ENCODE measurements at places on chromosomes 4 and X.

- no peak for DNase-seq
Measured at GRCh38 chrX:107716816-107717700, 58.5 kb downstream of the TSC22D3 start.

DNA sequence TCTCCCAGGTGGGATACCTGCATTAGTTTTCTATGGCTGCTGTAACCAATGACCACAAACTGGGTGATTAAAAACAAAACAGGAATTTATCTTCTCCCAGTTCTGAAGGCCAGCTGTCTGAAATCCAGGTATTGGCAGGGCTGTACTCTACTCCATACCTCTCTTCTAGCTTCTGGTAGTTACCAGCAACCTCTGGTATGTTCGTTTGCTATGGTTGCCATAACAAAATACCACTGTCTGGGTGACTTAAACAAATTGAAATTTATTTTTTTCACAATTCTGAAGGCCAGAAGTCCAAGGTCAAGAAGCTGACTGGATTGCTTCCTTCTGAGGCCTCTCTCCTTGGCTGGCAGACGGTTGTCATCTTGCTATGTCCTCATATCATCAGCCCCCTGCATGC is 642.1 kb upstream of the TENM3 start:
- no peak for DNase-seq

DNA sequence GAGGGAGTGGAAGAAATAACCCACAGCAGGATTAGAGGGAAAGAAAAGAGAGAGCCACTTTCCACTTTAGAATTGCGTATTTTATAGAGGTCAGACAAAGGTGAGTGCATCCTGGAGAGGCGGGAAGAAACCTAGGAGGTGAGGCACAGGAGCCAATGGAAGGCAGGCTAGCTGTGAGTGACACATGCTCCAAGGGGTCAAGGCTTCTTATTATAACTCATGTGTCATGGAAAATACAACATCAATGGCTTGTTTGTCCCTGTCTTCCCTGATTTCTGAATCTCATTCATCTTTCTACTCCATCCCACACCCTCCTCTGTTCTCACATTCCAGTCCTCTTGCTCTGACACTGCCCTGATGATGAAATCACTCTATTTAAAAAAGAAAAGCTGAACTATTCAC is 14.4 kb downstream of the ANXA3 start:
- DNase-seq: no peak

DNA sequence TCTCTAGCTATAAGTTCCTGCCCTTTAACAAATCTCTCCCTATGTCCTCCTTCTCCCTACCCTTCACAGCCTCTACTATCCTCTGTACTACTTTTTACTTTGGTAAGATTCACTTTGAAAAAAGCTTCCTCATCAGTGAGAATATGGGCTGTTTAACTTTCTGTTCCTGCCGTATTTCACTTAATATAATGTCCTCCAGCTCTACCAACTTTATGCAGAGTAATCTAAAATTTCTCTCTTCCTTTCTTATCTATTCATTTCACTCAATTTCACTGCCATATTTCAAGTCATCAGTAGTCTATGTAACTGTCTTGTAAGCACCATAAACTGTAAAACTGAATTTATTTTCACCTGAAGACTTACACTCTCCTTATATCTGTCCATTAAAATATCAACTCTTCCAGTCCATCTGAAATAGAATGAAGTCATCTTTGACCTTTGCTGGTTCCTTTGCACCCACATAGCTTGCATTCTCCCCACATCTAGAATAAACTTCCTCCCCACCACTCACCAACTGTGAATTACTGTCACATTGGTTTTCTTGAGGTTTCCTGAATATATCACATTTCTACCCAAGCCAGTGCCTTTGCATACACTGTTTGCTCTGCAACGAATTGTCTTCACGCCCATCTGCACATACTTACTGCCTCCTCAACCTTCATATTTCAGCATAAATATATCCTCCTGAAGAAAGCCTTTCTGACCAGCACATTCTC is 54.6 kb downstream of the ARAP2 start:
- no peak for DNase-seq

- no peak for DNase-seq
Measured at GRCh38 chr4:76578002-76578560, 143.1 kb downstream of the SHROOM3 start.

DNA sequence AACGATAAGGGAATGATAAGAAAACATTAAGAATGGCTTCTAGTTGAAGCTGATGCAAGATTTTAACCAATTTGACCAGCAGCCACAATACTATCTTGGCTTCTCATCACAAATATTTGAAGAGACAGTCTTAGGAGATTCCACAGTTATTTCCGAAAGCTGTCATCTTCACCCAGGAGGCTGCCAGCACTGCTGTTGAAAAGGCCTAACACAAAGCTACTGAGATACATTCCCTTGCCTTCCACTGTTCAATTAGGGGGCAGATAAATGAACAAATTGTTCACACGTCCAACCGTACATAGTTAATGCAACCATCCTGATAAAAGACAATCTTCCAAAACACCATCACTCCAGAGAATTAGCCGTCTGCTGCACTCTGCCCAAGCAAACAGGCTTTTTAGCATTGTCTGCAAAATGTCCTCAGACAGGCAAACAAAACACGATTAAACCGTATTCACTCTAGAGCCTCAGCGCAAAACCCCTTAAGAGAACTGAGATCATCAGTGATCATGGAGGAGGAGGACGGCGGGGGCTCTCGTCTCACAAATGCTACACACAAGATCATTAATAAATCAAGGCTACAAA is 189.8 kb upstream of the PSAPL1 start:
- DNase-seq: no peak

DNA sequence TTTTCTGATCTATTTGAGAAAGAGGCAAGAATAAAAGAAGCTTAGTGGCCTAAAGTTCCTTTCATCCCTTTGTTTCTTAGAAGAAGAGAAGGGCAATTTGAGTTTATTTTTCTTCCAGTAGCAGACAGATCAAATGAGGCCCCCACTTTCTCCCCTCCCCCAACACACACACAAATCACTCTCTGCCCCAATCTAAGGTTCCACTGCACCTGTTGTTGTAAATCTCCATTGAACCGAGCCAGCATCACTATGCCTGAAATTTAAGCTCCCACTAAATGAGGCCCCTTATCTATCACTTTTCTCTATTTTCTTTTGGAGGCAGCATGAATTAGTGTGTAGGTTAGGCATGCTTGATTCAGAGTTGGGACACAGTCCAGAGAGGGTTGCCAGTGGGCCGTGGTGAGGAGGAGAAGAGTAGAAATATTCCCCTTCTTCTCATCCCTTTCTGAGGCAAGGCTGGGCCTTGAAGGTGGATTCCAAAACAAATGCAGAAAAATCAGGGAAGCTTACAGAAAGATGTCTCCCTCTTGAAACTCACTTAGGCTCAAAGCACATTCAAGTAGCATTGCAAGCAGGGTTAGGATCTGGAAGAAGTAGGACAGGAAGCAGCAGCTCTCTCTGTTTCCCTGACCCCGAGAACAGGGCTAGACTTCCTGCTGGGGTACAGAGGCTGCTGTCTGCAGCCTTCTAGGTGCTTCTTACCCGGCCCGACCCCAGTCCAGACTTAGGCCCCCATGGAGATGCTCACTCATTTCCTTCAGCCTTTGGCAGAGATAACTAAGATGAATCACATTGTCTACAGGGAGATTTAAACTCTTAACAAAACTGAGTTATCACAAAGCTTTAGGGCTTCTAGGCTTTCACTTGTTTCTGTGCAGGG is 70.7 kb downstream of the RASL11B start:
- DNase-seq: no peak

- no peak for DNase-seq
Measured at GRCh38 chrX:132795181-132795580, 163.2 kb downstream of the HS6ST2 start.

DNA sequence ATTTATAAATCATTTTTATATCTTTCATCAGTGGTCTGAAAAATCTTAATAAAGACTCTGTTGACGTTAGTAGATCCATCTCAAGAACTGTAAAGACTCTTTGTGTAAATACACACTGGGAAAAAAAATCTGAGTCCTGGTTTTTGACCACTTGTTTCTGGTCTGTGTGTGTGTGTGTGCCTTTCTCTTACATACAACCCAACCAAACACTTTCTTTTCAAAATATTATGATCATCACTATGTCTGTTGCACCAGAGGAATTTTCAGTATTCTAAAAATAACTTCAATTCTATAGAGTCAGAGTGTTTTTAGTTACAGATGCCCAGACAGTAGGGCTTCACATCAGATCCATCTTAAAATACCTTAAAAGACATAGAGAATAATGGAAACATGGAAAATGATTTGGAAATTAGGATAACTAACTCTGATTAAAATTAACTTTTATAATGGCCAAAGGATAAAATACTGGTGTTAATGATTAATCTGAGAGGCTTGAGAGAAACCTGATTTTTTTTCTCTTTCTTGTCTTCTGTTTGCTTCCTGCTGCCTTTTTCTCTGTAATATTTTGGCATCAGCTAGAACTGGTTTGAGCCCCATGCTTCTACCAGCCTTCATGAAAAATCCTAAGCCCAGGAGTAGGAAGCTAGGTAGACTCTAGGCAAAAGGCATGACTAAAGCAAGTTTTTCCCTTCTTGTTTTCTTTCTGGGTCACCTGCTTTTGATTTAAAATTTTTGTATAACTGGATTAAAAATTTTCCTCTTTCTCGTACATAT is 99.7 kb downstream of the ATXN3L start:
- no peak for DNase-seq

GRCh38 chr4:108336076-108336475 is 167.3 kb upstream of the LEF1 start:
- DNase-seq: no peak

DNA sequence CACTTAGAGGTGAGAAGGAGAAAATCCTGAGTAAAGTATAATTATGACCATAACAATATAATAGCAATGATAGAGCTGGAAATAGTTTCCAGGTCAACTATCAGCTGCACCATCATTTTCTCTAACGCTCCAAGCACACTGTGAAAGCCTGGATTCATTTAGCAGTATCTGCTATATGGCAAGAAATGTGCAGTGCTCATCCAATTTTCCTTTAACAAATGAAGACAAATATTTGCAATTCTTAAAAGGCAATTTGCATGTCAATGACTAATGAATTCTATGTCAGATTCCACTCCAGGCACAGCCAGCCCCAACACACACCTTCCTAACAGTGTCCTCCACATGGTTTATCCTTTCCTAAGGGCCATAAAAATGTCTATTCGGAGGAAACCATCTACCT is 12.7 kb downstream of the PRSS12 start:
- DNase-seq: no peak

DNA sequence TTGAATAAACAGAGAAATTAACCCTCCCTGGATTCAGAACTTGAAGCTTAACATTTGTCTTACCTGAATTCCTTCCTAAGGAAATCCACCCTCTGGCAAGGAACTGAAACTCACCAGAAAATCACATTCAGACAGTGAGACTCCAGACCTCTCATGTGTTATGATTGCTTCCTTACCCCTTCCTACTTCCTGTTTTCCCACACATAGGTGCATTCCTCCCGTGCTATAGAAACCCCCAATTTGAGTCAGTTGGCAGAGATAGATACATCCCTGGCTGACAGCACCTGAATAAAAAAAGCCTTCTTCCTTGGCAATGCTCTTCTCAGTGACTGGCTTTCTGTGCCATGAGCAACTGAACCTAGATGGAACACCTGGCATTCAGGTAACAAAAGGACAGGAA is 157.0 kb upstream of the SMIM31 start:
- no peak for DNase-seq

DNA sequence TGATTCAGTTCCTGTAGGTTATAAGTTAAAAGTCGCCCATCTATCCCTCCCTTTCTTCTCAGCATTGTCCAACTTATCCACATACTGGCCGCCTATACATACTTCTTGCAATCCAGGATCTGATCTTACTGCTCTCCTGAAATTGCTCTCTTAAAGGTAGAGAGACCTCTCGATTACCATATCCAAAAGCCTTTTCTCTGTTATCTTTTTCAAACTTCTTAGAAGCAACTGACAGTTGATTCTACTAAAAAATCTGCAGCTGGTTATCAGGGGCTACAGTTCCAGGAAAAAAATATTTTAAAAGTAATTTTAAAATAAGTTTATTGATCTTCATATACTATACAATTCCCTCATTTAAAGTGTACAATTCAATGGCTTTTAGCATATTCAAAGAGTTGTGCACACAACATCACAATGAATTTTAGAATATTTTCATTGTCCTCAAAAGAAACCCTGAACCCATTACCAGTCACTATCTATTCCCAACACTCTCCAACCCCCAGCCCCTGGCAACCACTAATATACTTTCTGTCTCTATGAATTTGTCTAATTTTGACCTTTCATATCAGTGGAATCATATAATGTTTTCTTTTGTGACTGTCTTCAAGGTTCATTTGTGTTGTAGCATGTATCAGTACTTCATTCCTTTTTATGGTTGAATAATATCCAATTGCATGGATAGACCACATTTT is 102.0 kb downstream of the HDAC8 start:
- DNase-seq: no peak

DNA sequence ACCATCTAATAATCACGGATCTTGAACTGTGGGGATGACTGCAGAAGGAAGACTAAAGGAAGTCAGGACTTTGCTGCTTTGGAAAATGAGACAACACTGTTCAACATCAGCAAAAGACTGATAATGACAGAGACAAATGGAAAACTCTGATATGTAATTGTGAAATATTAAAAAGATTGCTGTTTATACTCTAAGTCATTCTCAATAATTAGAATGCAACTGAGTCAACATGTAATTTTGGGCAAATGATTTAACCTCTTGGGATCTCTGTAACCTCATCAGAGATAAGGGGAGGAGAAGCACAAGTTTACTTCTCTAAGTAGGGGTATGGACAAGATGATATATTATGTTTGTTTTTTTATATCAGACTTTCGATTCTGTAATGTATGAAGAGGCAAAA is 121.9 kb downstream of the GASK1B start:
- DNase-seq: no peak

DNA sequence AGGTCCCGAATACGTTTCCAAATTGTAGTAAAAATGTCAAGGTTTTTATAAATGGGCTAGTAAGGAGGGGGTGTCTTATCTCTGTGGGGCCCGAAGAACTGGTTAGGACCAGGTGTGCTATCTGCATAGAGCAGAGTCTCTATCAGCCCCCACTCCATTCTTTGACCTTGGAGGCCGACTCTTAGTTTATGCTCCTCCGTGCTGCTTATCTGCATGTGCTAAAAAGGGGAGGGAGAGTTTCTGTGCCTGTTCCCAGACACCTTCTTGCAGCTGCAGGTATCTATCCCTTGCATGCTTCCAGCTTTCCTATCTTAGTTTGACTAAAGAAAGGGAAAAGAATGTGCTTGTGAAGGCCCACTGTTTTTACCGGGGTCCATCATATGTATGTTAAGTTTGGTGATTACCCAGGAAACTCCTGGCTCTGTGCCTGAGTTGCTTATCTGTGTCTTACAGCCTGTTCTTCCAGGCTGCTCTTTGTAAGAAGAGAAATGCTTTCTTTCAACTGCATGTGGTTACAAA is 28.6 kb upstream of the NAF1 start:
- no peak for DNase-seq

DNA sequence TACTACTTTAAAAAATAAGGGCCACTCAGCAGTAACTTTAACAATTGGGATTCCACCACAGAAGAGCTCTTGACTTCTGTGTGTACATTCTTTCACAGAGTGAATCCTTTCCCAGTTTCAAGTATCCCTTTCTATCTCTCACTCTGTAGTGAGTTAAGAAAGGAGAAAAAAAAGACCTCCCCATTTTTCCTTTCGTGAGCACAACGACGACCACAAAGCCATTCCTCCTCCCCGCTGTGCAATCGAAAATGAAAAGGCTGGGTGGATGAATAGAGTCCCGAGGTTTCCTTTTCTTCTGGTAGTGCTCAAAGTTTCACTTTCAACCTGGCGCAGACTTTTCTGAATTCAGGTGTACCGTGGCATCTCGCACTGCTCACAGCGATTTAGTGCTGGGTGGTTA is 58.0 kb downstream of the TAB3 start:
- DNase-seq: no peak
